Left kidney (tissue), 8 donors: ENCODE measurements at places on chromosomes 2 and 18. TPM values are rescaled to one million over a fixed set of nuclear protein-coding genes. Genes with fewer than 3 reads are reported as not detected.

DNA sequence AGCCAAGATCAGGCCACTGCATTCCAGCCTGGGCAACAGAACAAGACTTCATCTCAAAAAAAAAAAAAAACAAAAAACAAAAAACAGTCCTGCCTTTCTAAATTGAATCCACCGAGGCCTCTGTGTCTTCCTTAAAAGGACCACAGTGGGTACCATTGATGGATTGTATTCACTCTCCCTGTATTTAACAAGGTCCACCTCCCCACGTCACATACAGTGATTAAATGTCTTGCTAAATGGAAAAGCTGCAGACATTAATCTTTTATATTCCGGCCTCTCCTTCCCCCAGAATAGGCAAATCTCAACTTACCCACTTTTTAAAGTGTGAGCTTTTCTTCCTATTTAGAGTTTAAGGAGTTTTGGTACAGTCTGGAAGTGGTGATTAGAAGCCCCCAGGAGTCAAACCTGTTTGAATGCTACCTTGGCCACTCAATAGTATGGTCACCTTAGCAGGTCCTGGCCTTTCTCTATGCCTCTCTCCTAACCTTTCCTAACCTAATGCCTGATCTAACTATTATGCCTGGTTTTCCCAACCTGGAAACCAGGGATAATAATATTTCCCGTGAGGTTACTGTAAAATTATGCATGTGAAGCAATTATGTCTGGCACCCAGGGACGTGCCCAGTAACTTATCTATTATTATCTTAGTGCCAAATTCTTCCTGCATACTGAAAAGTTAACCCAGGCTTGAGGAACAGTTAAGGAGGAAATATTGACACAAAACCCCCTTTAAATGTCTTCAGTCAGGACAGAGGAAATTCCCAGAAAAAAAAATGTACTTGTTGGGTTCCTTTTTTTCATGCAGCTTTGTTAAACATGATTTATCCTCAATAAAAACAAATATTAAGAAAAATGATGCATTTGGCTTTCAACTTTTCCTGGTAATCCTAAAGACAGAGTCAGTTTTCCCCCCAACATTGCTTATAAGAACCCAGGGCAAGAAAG is 3.1 kb downstream of the NFE2L2 start:
- DNase-seq = no peak

DNA sequence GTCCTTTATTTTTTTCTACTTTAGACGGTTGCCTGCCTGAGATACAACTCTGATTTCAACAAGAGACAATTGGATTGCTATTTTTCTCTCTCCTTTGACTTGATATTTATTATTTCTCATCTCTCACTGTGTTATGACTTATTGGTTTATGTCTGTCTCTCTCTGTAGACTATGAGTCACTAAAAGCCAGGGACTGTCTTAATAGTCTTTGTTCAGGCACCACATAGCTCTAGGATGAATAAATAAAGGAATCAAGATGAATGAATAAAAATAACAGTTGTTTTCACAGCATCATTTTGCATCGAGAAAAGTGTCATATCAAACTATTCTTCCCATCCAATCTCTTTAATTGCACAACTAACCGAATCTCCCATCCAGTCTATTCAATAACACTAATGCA is 31.4 kb upstream of the CD28 start:
- DNase-seq = no peak

The BOK gene
- 15.1 TPM for polyA plus RNA-seq

The CYBRD1 gene
- polyA plus RNA-seq = 41.6 TPM

The CNRIP1 gene
- 21.5 TPM for polyA plus RNA-seq
